ENCODE measurements at places on chromosomes 13 and 19.

DNA sequence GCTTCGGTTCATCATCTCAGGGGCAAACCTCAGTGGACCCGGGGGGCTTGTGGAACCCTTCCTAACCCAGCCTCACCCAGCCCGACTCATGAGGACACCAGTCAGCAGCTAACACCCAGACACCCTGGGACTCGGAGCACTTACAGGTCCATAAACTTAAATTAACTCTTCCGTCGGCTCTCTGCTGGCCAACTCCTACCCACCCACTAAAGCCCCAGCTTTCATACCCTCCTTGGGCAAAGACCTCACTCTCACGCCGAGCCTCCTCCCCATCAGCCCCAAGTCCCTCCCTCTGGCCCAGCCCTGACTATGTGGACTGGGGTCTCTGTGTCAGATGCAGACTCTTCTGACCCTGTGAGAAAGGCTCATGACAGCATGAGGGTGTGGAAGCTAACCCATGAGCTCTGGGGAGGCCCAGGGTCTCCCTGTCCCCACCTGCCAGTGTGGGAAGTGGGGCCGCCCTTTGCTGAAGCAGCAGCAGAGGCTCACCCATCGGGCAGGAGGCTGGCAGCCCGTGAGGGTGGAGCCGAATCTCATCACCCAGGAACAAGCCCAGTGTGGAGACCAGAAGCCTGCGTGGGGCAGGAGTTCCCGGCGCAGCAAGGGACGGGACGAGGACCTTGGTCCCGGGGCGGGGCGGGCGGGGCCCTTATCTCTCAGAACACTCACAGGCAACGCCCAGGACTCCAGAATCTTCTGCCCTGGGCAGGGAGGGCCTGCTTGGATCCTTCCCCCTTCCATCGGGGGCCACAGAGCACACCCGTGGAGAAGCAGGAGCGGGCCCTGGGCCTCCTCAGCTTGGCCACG is 19.8 kb downstream of the TCF3 start:
- DNase-seq, result no peak

- peak; percentile 39 for DNase-seq
Observed at GRCh38 chr13:78657699-78658629, 991 bp downstream of the OBI1 start.

- peak; percentile 98 for DNase-seq
Observed at GRCh38 chr13:60838581-60838980, 441.6 kb downstream of the TDRD3 start.

DNA sequence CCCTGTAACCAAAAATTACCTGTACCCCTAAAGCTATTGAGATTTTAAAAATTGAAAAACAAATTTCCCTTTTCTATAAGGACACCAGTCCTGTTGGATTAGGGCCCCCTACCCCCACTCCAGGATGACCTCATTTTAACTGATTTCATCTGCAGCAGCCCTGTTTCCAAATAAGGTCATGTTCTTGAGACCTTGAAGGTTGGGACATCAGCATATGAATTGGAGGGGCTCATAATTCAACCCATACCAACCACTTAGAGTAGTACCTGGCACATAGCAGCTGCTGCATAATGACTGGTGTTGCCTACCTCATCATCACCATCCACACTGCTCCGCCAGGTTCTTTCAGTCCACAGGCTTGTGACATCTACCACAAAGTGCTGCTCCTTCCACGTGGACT is 17.6 kb downstream of the ZNF71 start:
- no peak for DNase-seq

- peak; percentile 32 for DNase-seq
Observed at GRCh38 chr19:29263305-29264135, 50.6 kb upstream of the UQCRFS1 start.

All from MV-4-11 (cell line).